ENCODE measurements at places on chromosomes 4 and X. TPM values are rescaled to one million over a fixed set of nuclear protein-coding genes. Genes with fewer than 3 reads are reported as not detected.

Gene MAGEA11
- total RNA-seq: not detected

GRCh38 chr4:14874990-14875389 lies 127.3 kb upstream of the CPEB2 start:
- DNase-seq: no peak

DNA sequence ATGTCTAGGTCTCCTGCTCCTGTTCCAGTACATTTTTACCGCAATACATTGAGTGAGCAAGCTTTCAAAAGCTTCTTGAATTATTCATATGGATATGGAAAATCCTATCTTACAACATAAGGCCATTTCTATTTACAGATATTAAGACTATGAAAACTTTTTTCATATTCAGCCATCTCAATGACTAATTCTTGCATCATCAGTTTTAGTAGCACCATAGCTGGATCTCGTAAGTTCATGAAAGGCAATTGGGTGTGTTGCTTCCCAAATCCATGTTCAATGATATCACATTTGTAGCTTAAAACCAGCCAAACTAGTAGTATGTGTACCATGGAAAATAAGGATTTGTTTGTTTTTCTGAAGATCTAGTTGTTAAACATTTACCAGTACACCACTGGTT lies 118.3 kb upstream of the GABRA2 start:
- DNase-seq: no peak

GRCh38 chr4:151990201-151990600 lies 229.4 kb upstream of the GATB start:
- DNase-seq: no peak

DNA sequence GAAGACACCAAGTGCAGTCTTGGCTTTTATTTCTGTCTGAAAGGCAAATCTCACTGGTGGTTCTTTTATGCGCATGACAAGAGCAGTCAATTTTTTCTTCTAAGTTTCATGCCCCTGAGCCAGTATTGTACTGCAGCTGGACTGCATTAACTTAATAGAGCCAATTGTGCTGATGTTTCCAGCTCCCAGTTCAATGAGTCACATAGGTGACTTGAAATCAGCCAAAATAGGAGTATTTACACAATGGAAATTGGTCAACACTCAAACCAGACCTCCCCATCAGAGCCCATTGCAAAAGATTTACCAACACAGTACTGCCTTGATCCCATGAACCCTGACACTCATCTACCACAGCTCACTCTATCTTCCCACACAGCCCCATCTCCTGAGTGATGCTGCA lies 100.3 kb upstream of the GUCY1A1 start:
- DNase-seq: no peak

Measured in thoracic aorta (tissue), 2 donors.